ENCODE measurements at places on chromosomes 7 and 10.

- DNase-seq: no peak
Measured at GRCh38 chr7:157930441-157930840, 593.6 kb downstream of the DNAJB6 start.

DNA sequence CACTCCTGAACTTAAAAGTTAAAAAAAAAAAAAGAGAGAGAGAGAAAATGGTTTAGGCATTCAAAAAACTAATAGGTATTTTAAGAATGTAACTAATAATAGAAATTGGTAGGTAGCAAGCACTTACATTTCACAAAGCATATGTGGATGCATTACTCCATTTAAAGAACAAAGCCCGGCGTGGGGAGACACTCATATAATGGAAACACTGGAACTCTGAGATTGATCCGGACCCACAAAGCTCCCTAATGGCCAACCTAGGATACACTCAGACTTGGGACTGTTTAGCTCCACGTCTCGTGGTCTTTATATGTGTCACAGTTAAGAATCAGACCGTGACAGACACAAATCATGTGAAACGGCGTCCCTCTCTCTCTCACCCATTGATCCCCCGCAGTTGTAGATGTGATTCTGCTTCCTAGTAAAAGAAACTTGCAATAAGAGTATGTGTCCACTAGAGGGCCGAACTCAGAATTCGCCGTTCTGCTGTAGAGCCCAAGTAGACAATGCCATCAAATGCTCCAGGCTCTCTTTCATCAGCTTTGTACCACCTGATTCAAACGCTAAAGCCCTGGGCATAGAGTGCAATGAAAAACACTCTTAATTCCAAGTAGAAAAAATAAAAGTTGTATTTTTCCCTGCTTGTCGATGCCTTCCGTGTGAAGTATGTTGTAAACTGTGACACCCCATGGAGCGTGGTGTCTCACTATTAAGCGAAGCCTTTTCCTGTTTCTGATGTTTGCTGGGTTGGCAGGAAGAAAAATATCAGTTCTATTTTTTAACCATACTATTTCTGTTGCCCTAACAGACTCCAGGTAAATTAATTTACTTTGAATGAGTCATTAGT lies 429.0 kb upstream of the MTPN start:
- DNase-seq: peak; percentile 63

- peak; percentile 25 for DNase-seq
Measured at GRCh38 chr7:101125989-101126650, 784 bp upstream of the SERPINE1 start.

- DNase-seq: no peak
Measured at GRCh38 chr10:115774721-115775120, 498.3 kb downstream of the GFRA1 start.

DNA sequence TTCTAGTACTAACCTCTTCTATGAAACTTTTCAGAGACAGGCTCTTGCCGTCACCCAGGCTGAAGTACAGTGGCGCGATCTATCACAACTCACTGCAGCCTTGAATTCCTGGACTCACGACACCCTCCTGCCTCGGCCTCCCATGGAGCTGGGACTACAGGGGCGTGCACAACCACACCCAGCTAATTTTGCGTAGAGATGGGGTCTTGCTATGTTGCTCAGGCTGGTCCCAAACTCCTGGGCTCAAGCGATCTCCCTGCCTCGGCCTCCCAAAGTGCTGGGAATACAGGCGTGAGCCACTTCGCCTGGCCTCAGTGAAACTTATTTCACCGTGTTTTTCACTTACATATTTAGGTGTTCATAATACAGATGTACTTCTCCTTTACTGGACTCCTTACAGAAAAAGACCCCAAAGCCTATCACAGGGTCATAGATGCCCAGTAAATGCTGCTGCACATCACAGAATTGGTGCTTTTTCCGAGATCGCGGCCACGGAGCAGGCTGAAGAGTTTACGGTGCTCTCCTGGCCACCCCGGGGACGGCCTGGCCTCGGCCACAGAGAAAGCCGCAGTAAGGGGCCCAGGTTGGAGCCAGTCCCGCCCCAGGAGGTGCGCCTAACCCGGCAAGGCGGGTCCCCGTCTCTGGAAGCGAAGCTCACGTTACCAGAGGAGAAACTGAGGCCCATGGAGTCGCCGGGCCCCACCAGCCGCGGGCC lies 595 bp downstream of the TBL2 start:
- DNase-seq: peak; percentile 37

DNA sequence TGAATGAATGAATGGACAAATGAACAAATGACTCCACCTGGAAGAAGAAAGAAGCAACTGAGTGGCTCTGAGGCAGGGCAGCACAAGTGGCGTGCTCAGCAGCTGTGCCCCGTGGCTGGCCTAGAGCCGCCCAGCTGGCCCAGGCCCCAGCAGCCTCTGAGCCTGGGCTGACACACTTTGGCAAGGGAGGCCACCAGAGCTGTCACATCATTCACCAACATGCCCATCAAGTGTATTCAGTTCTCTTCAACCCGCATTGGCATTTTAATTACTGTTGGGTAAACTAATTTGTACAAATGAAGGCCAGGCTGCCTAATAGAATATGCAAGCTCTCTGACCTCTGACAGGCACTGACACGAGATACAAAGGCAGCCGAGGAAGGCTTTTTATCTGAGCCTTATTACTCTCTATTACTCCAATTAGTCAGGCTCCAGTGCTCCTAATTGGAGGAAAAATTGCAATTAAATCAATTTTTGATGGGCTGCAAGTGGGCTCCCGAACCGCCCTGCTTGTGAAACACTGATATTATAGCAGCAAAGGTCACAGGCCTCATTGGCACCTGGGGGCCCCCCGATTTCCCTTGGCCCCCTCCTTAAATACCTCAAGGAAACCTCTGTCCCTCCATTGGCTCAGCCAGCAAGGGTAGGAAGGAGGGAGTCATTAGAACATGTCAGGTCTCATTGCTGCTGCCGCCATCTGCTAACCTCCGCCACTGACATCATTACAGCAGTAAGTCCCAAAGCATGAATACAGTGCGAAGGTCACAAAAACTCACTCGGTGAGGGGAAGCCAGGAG lies 41.9 kb downstream of the DPCD start:
- DNase-seq: no peak

DNA sequence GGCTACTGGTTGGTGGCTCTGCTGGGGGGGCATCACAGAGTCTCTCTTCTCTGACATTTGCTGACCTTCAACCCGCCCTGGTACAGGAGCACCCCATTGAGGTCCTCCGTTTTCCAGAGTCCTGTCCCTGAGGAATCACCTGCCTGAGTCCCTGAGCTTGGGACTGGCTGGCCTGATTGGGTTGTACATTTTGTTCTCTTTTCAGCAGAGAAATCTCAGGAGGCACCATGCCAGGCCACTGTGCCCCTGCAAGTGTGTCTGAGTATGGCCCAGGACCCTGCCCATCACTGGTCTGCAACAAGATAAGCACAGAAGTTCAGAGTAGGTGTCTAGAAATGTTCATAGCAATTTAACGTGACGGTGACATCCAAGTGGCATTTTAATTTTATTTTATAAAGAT lies 131.2 kb downstream of the CUX1 start:
- no peak for DNase-seq

- DNase-seq: no peak
Measured at GRCh38 chr10:53701213-53701612, 928.6 kb upstream of the MBL2 start.

- DNase-seq: peak; percentile 52
Measured at GRCh38 chr7:29878081-29878688, 71.9 kb downstream of the WIPF3 start.

GRCh38 chr7:26538216-26538615 lies 246.6 kb downstream of the SNX10 start:
- no peak for DNase-seq

- DNase-seq: no peak
Measured at GRCh38 chr7:70591643-70592042, 540.3 kb upstream of the GALNT17 start.

- no peak for DNase-seq
Measured at GRCh38 chr10:113718969-113719822, 32.3 kb upstream of the PLEKHS1 start.

- DNase-seq: no peak
Measured at GRCh38 chr7:7706101-7706511, 12.3 kb downstream of the RPA3 start.

DNA sequence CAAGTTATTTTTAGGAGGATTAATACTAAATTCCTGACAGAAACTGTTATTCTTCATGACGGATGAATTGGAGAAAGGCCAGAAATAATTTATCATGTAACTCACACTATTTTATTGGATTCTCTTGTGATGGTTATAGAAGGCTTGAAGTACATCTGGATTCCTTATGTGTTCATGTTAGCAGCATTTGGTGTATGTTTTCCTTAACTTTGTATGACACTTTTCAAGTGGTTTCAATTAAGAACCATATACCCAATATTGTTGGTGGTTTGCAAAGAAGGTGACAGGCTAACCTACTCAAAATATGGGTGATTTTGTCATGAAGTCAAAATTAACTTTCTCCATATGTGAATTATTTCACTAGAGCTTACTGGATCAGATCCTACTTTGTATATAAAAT lies 532.2 kb upstream of the CNTNAP2 start:
- DNase-seq: no peak

DNA sequence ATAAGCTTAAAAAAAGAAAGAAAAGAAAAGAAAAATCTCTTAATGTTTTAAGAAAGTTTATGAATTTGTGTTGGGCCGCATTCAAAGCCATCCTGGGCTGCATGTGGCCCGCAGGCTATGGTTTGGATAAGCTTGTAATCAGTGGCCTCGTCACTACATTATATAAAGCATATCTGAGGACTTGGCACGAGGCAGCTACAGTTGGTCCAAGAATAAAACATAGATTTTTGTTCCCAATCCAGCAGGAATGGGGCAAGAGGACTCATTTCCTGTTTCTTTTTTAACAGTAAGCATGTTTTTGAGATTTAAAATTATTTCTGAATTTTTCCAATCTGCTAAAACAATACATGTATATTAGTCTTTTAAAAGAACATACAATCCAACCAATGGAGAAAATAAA lies 28.6 kb downstream of the MCM10 start:
- DNase-seq: no peak

- DNase-seq: no peak
Measured at GRCh38 chr10:79262959-79263746, 84.1 kb upstream of the PPIF start.

Measured in KBM-7 (cell line).